ENCODE measurements at places on chromosomes 12 and 14.

GRCh38 chr14:75249958-75250336 lies 28.7 kb upstream of the FOS start:
- DNase-seq = no peak

GRCh38 chr14:89616425-89616824 lies 199.4 kb upstream of the FOXN3 start:
- DNase-seq = no peak

DNA sequence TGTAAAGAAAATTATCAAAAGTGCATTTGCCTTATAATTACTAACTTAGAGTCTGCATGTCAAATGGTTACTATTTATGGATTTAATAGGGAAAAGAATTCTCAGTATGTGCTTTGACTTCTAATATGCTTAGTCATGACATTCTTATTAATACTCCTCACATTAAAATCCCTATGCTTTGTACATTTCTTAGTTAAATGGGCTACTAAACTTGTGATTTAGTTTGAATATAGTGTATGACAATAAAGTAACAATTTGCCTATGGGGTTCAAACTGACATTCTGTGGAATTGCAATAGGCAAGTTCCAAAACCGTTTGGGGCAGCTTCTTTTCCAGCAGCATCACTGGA lies 361.9 kb upstream of the TMTC1 start:
- no peak for DNase-seq

DNA sequence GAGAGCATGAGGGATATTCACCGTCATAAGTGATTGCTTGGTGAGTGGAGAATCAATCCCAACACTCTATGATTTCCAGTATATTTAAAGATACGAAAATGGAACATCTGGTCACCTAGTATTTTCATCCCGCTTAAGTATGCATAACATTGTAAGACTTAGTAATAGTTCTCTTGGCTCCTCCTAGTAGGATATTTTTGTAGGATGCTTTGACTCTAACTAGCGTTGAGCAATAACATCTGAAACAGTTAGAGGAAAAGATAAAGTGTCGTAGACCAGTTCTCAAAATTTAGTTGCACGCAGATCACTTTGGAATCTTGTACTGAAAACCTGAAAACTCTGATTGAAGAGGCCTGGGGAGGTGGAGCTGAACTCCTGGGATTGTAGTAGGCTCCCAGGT lies 7.6 kb downstream of the SAMD4A start:
- DNase-seq = no peak
